ENCODE measurements at places on chromosomes 11 and 22.

DNA sequence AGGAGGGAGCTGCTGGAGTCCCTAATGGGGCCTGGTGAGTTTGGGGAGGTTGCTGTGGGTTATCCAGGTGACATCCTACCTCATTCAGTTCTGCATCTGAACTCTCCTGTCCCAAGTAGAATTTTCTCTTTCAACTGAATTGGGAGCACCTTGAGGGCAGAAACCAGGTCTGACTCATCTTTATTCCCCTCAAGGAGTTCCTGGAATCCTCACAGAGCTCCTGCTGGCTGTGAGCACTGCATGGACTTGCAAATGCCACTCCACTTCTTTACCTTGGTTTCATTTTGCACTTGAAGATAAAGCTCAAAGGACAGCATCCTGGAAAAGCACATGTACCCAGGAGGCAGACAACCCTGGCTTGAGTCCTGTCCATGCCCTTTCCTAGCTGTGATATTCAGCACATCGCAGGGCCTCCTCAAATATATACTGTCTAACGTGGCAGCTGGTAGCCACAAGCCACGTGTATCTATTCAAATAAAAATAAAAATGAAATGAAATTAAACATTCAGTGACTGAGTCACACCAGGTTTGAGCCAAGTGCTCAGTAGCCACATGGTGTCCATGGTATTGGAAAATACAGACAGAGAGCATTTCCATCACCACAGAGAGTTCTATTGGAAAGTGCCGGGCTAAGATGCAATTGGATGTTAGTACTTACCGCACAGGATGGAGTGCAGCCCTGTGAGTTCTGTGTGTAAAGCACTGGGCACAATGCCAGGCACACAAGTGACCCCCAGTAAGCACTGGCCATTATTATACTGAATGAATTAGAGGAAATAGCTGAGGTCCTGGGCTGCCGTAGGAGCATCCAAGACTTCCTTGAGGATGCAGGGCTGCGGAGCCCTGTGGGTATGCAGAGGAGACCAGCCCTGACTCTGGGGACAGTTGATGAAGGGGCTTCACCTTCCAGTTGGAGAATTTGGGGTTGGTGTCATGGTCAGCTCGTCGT, 149.0 kb downstream of the PKNOX2 start:
- peak; percentile 54 for DNase-seq

DNA sequence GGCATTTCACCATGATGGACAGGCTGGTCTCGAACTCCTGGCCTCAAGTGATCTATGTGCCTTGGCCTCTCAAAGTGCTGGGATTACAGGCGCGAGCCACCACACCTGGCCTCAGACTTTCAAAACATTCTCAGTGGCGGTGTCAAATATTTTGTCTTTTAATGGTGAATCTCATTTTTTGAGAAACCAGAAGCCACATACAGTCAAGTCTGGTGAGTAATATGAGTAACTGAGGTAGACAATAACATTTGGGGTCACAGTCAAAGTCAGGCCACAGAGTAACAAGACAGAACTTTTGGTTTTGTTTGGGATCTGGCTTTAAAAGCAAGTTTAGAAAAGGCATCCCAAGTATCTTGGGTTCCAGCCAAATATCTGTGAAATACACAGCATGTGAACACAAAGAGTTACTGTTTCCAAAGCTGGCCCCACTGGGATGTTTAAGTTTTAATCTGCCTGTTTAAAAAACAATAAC, 5.6 kb upstream of the TMA7B start:
- no peak for DNase-seq

- peak; percentile 84 for DNase-seq
These were observed 41.6 kb downstream of the BUD13 start for GRCh38 chr11:116731097-116731761.

DNA sequence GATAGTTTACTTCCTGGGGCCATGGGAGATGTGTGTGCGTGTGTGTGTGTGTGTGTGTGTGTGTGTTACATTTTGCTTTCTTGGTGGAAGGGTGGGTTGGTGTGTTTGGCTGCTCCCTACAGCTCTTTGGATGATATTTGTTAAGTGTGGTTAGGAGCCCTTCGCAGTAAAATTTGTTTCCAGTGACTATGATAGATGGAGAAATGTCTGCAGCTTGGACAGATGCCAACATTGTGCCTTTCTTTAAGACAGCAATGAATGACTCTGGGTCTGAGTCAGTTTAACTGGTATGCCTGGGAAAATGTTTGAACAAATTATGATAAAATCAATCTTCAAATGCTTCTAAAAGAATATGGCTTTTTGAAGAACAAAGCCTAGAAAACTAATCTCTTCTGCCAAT, 102.7 kb upstream of the TRPC6 start:
- no peak for DNase-seq

DNA sequence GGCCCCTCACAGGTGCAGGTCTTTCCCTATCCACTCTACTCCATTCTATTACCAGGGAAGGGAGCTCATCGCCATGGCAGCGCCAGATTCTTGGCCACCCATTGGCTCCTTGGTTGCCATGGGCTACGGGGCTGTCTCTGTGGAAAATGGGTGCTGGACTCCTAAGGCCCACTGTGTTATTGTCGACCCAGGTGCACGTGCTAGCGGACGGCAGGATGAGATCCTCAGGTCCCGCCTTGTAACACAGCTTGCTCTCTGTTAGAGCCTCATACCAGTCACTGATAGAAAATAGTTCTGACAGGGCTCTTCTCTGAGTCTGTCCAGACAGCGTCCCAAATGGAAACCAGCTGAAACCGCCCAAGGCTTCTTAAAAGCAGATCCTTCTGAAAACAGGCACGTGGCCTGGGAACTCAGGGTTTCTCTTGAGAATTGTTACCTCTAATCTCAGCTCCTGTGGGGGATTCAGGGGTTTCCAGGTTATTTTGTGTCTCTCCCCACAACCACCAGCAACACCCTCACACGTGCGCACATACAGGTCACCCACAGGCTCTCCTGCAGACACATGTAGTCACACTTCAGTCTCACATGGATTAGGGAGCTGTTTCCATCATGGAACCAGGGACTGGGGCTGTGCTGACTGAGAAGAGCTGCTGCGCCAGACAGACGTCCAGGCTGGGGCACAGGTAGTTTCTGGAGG, 1.5 kb downstream of the TUB start:
- no peak for DNase-seq

DNA sequence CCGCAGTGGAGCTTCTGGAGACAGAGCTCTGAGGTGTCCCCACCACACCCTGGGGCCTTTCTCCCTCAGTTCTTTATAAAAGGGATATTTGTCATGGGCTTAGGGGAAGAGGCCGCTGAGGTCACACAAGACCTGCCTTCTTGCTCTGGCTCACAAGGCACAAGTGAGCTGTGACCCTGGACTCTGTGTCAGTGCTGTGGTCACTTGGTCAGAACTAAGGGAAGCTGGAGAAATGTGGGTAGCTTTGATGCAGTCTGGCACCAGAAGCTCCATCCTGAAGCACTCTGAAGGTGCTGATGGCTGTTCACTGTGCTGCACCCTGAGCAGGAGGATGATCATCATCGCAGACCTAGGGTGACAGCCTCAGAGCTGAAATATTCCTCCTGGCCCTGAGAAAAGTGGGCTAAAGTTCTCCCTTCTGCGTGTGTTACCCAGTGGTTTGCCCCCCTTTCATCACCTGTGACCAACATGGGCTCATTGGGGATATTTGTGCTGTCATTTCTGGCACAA, 28.1 kb upstream of the VPREB1 start:
- DNase-seq, result no peak
